ENCODE measurements at places on chromosomes 3 and 15. TPM values are rescaled to one million over a fixed set of nuclear protein-coding genes. Genes with fewer than 3 reads are reported as not detected.

DNA sequence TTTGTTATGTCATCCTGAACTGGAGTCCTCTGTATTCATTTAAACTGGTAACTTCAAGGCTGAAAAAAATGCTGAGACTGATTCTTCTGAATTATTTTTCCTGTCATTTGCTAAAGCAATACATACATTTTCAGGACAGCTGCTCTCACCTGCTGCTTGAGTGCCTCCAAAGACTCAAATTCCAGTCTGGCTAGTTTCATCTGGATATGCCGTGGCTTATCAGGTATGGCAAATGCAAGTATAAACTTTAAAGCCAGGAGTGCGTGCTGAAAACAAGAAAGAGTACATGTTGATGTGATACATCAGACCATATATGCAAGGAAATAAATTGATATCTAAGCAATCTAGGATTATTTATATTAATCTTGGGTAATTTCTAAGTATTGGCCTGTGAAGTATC is 146.1 kb downstream of the SNRK start:
- H3K36me3 ChIP-seq, result peaks cover 12% of the 10 kb centered on the region
- H3K4me1 ChIP-seq, result no peaks in the 10 kb centered on the region
- no peak overlapping the region for H3K4me3 ChIP-seq
- H3K27me3 ChIP-seq, result no peaks in the 10 kb centered on the region
- H3K27ac ChIP-seq, result no peak overlapping the region

- no peak overlapping the region for H3K4me3 ChIP-seq
- H3K27ac ChIP-seq, result no peak overlapping the region
- peak; percentile 11 for DNase-seq
- H3K27me3 ChIP-seq, result peaks cover 19% of the 10 kb centered on the region
- H3K36me3 ChIP-seq, result no peaks in the 10 kb centered on the region
These were observed 259.5 kb downstream of the THRB start for GRCh38 chr3:24235121-24235520.

- no peak overlapping the region for H3K27ac ChIP-seq
- no peak overlapping the region for H3K4me3 ChIP-seq
- DNase-seq, result no peak
- no peaks in the 10 kb centered on the region for H3K36me3 ChIP-seq
- peaks cover 7% of the 10 kb centered on the region for H3K27me3 ChIP-seq
These were observed 39.8 kb downstream of the CD200R1L start for GRCh38 chr3:112806903-112807302.

GRK7 gene
- not detected for total RNA-seq

GRCh38 chr3:136535906-136536305 is 216.3 kb downstream of the STAG1 start:
- no peak overlapping the region for H3K4me3 ChIP-seq
- H3K27me3 ChIP-seq, result peaks cover 2% of the 10 kb centered on the region
- DNase-seq, result peak; percentile 72
- H3K27ac ChIP-seq, result peak overlapping the region; percentile 2

DNA sequence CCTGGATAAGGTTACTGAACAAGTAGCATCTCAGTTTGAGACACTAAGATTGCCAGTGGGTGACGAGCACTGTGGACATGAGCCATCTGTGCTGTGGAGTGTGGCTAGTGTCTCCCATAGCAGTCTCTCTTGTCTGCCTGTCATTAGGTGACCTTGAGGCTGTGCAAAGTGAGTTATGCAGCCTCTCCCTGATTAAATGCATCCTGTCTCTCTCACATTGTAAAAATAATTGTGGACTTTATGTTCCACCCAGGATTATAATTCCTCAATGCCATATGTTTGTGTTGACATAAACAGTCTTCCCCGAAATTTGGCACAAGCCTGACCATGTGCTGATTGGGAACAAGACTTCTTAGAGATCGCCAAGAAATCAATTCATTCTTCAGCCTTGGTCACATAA is 168.9 kb downstream of the MYRIP start:
- H3K4me1 ChIP-seq, result no peaks in the 10 kb centered on the region
- H3K36me3 ChIP-seq, result no peaks in the 10 kb centered on the region
- peaks cover 2% of the 10 kb centered on the region for H3K27me3 ChIP-seq

OSBPL10 gene
- total RNA-seq, result 7.1 TPM

DNA sequence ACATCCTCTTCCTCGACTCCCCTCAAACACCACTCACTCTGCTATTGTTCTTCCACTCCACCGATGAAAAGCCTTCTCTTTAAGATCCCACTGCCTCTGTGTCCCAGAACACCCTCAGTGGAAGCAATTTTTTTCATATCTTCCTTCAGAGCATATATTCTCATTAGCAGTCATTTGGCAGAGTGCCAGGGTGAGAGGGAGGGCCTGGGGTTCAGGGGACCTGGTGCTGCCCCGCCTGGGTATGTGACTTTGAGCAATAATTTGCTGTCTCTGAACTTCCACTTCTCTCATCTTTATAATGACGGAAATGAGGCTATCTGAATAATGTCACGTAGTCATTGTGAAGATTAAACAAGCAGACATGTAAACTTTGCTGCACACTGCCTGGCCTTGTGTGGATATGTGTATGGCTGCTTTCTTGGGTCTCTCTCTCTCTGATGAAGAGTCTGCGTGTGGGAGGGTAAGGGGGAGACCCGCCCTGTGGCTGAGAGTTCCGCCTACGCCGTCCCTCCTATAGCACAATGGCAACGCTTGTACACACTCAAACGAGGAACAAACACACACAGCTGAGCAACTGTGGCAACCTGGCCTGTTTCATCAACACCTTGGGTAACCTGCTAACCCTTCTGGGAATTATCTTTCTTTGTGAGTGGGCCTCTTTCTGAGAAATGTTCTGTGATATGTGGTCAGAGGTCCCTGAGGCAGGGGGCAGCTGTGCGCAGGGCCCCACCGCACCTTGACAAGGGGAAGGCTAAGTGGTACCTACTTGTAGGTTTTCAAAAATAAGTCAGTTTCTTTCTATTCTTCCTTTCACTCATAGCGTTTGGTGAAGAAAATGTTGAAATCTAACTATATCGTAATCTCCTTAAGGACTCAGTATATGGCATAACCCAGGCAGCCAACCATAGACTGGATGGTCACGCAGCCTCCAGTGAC is 369.8 kb downstream of the SV2B start:
- no peak for DNase-seq
- H3K4me3 ChIP-seq, result no peak overlapping the region
- no peak overlapping the region for H3K27ac ChIP-seq

KCNMB3 gene
- 0.63 TPM for total RNA-seq

ACTRT3 gene
- total RNA-seq, result 1.3 TPM

A4GNT gene
- total RNA-seq, result not detected

DNA sequence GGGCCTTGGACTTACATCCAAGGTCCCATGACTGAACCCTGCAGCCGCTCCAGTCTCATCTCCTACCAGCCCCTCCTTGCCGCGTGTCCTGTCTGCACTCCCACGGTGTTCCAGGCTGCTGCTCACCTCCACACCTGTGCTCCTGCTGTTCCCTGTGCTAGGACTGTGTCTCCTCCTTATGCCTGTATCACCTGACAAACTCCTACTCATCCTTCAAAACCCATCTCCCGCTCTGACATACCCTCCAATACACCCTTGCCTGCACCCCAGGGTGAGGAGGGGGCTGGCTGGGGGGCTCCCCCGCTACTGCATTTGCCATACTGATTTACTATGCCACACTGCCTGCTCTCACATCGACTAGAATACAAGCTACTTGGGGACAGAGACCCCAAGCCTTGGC is 53.6 kb downstream of the CYP11A1 start:
- H3K4me3 ChIP-seq, result no peak overlapping the region
- H3K27ac ChIP-seq, result no peak overlapping the region
- no peak for DNase-seq
- peaks cover 21% of the 10 kb centered on the region for H3K4me1 ChIP-seq
- H3K27me3 ChIP-seq, result peaks cover 9% of the 10 kb centered on the region
- H3K36me3 ChIP-seq, result no peaks in the 10 kb centered on the region

DNA sequence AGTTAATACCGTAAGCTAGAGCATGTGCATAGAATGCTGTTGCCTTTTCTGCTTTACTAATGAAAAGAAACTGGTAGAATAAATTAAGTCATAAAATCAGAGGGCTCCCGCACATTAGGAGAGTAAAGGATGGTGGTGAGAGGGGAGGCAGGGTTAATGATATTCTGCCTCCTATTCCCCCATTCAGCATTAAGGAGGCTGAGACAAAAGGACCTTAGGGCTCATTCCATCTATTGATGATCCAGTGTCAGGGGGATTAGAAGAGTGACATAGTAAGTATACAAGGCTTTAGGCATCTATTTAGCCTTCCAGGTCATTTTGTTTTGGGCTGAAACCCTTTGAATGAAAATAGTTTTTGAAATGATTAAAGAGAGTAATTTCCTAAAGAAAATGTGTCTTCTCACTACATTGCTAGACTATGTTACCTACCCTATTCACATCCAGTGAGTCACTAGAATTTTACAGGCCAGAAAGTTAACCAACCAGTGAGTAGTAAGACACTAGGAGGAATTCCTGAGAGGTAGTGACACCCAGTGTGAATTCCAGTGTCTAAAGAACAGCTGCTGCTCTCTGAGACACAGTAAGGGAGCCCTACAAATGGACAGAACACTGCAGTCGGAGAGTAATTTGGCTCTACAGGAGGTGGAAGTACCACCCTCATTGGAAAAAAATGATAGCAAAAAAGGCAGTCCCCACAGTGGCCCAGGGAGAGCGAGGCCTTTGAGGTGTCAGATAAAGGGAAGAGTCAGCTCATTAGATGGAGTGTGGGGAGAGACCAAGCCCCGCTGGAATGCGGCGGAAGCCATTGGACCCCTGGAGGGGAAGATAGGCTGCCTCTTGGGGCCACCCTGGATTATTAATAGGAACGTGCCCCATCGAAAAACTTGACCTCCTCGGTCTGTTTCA is 67.6 kb downstream of the TUSC7 start:
- H3K4me1 ChIP-seq, result no peaks in the 10 kb centered on the region
- H3K4me3 ChIP-seq, result no peak overlapping the region
- no peaks in the 10 kb centered on the region for H3K27me3 ChIP-seq

HCN4 gene
- total RNA-seq, result 0.02 TPM

DNA sequence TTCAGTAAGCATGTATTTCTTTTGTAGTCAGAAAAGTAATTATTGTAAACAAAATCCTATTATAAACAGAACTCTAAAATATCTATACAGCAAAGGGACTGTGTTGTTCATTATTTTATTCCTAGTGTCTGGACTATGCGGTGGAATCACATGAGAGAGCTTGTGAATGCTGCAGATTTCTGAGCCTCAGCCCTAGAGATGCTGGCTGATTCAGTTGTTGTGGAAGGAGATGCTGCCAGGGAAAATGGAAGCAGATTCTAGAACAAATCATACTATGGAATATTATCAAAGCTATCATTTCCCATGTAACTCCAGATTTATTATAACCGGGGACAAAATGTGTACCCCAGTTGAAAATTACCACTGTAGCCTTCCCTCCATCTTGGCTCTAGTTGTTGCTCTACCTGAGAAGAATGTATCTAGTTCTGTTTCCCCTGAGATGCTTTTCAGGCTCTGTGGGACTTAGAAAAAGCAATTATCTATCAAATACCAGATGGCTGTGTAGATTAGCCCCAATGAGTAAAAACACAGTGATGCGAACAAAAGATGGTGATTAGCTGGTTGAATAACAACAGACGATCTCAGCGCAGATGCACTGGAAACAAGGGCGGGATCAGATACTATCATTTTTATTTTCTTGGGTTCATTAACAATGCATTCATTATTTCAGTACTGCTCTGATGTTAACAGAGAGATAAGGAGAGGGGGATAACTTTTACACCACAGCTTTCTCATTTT is 131.3 kb downstream of the TMEM108 start:
- H3K4me3 ChIP-seq, result no peak overlapping the region
- no peaks in the 10 kb centered on the region for H3K36me3 ChIP-seq
- H3K27ac ChIP-seq, result no peak overlapping the region
- no peak for DNase-seq
- H3K27me3 ChIP-seq, result peaks cover 3% of the 10 kb centered on the region

- DNase-seq, result peak; percentile 33
- H3K36me3 ChIP-seq, result peaks cover 58% of the 10 kb centered on the region
- H3K4me3 ChIP-seq, result no peak overlapping the region
- no peak overlapping the region for H3K27ac ChIP-seq
- H3K27me3 ChIP-seq, result no peaks in the 10 kb centered on the region
These were observed 47.4 kb upstream of the CRTC3 start for GRCh38 chr15:90482124-90483011.

DNA sequence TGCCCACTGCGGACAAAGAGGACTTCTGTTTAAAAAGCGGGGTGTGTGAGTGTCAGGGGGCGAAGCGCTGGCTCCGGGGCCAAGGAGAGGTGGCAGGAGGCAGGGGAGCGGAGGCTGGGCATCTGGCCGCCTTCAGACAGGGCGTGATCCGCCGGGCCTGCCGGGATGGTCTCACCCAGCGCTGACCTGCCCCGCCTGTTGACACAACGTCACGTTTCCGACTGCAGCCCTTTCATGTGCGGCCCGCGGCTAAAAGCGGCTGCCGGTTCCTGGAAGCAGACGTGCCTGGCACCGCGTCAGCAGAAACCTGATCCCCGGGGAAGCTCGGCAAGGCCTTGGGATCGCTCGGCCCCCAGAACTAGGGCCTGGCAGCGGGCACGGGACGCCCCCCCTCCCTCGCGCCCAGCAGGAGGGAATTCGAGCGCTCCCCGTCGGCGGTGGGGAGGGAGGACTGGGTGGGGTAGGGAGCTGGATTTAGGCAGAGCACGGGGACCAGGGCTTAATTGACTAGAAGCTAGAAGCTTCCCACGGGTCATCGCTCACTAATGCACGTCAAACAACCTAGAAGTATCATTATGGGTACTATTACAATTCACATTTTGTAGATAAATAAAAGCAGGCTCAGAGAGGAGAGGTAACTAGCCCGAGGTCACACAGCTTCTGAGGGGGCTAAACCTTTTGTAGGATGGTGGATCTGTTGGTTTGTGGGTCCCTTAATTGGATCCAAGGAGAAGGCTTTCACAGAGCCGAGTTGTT is 7.7 kb downstream of the BHLHE40 start:
- H3K4me3 ChIP-seq, result peak overlapping the region; percentile 84
- no peaks in the 10 kb centered on the region for H3K27me3 ChIP-seq
- H3K4me1 ChIP-seq, result peaks cover 52% of the 10 kb centered on the region
- DNase-seq, result peak; percentile 96
- H3K36me3 ChIP-seq, result peaks cover 13% of the 10 kb centered on the region
- peak overlapping the region; percentile 94 for H3K27ac ChIP-seq

CD96 gene
- not detected for total RNA-seq

PLXNB1 gene
- total RNA-seq, result 12.4 TPM

Data from HFFc6 (cell line).